ENCODE measurements at places on chromosomes 5 and 9.

DNA sequence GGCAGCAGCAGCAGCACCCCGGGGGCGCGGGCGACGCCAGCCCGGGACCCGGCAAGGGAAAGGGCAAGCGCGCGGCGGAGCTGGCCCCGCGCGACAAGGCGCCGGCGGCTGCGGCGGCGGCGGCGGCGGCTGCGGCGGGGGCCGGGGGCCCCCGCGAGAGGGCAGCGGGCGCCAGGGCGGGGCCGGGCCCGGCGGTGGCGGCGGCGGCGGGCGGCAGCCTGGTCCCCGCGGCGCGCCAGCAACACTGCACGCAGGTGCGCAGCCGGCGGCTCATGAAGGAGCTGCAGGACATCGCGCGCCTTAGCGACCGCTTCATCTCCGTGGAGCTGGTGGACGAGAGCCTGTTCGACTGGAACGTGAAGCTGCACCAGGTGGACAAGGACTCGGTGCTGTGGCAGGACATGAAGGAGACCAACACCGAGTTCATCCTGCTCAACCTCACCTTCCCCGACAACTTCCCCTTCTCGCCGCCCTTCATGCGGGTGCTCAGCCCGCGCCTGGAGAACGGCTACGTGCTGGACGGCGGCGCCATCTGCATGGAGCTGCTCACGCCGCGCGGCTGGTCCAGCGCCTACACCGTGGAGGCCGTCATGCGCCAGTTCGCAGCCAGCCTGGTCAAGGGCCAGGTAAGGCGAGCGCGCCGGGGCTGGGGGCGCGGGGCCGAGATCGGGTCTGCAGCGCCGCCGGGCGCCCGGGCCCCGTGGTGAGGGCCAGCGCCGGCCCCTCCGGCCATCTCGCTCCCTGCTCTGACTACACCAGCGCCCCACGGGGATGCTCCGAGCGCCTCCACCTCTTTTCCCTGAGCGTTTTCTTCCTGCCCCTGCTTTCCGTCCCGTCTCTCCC, at the start of gene UBE2QL1:
TSS of gene UBE2QL1 (plus strand) at position 238 of the 843 bp plus-strand sequence. CDS start at position 273, 35 bp downstream.
- DNase-seq: no peak

GRCh38 chr5:174532455-174533453, 191.6 kb upstream of the MSX2 start:
- no peak for DNase-seq

DNA sequence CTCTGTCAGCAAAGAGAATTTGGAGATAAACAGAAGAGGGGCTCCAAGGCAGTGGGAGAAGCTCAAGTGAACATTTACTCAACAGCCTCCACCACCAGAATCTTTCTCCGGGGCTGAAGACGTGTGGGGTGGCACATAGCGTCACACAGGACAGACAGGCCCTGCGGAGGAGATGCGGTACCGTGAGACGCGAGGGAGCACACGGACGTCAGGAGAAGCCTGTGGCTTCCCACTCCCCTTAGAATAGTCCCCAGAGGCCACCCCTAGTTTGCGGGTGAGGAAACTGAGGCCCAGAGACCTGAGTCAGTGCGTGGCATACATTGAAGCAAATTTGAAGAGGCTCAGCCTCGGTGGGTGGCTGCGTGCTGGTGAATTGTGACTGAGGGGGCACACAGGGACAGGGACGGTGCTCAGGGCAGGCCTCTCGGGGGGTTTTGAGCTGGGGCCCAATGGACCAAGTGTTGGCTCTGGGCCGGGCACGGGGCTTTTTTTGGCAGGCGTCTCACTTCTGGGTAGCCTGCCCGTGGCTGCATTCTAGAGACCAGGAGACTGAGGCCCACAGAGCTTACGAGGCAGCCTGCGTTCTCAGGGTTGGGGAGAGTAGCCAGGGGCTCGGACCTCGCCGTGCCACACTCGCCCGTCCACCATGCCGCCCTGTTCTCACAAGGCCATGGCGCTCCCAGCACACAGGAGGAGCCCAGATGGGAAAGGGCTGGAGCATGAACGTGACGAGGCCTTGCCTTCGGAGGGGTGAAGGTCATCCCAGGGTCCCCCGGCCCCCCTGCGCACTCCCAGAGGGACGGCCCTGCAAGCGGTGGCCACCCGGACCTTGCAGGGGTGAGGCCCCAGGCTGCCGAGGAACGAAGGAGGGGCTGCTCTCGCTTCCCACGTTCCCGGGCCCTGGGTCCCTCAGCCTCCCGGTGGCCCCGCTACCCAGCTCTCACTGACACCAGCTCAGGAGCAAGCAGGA, 220.6 kb downstream of the C9orf50 start:
- no peak for DNase-seq

GRCh38 chr5:171388816-171389168, 1.1 kb downstream of the NPM1 start:
- no peak for DNase-seq
